Muscle of arm (tissue), 14 donors: ENCODE measurements at places on chromosomes 11 and 22. TPM values are rescaled to one million over a fixed set of nuclear protein-coding genes. Genes with fewer than 3 reads are reported as not detected.
A peak's percentile ranks its signal among the peaks of the same experiment; 100 is the strongest.

Gene FGF19
- polyA plus RNA-seq: 1.2 TPM

GRCh38 chr11:40166892-40167291 lies 1292.6 kb downstream of the LRRC4C start:
- DNase-seq: no peak

Gene CLDN25
- not detected for polyA plus RNA-seq

DNA sequence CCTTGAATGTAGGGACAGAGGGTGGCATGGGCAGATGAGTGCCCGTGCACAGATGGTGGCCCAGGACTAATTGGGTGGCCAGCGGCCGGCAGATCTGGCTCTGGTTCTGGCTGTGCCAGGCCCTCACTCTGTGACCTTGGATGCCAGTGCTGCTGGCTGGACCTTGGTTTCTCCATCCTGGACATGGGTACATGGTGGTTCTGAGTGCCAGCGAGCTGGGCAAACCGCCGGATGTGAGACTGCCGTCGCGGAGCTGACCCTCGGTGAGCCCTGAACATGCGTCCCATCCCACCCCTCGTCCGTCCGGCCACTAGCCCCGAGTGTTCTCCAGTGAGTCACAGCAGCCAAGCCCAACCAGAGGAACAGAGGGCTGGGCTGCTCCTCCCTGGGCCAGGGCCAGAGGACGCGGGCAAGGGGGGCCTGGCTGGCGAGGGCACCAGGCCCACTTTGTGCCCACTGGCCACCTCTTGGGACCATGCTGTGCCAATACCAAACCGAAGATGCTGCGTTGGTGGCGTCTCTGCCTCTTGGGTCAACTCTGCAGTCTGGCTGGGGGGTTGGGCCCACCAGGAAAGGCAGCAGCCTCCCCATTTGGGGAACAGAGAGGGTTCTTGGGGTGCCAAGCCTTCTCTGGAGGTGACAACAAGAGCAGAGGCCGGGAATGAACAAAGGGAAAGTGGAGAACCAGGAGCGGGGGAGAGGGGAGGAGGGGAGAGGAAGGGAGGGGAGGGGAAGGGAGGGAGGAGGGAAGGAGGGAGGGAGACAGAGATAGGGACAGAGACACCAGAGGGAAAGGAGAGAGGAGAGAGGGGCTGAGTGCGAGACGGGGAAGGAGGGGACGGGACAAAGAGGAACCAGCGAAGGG lies 10.7 kb downstream of the LSP1 start:
- DNase-seq: peak; percentile 89

- DNase-seq: no peak
Observed at GRCh38 chr11:9600644-9601036, 27.2 kb downstream of the WEE1 start.

Gene IRAG1
- 5.9 TPM for polyA plus RNA-seq

DNA sequence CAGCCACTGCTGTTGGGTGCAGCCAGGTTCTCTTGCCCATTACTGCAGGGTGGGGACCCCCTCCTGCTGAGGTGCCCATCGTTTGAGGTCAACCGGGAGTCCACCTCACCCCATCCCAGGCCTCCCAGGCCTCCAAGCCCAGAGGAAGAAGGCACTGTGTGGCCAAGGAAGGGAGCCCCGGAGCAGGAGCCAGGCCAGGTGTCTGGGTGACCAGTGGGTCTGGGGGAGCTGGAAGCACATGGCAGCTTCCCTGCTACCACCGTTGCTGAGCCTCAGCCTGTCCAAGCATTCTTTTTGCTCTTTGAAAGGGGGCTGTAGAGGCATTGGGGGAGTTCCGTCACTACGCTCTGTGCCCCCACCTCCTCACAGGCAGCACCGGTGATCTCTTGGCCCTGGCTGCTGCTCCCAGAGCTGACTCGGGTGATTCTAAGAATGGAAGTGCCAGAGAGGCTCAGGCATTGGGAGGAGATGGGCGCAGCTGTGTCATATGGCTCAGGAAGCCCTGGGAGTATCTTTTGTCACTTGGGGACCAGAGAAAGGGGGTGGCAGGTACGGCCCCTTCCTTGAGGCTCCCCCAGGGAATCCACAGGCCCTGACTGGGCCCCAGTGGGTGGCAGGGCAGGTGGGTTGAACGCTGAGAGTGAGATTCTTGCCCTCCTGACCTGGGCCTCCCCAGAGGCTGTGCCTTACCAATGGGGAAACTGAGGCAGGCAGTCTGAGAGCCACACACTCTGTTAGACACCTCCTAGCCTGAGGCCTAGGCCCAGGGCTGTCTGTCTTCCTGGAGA lies 1.9 kb downstream of the SEPTIN5 start:
- no peak for DNase-seq

- DNase-seq: no peak
Observed at GRCh38 chr11:59545179-59546020, 34.1 kb downstream of the OR4D9 start.

DNA sequence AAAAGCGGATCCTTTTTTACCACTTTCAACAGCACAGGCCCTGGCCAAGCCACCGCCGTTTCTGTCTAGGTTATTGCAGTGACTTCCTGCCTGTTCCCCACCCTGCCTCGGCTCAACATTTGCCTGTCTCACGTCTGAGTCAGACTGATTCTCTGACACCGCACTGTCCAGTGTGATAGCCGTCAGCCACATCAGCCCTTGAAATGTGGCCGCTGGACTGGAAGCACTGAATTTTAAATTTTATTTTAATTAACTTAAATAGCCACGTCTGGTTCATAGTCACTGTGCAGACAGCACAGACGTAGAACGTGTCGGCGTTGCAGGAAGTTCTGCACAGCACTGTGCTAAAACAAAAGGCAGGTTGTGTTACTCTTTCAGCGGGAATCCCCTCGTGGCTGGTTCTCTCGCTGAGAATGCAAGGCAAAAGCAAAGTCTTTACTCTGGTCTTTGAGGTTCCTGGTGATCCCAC lies 56.3 kb upstream of the ADSL start:
- no peak for DNase-seq

Gene MSANTD4
- 16.5 TPM for polyA plus RNA-seq

- no peak for DNase-seq
Observed at GRCh38 chr11:88420165-88420791, 82.7 kb upstream of the CTSC start.

- DNase-seq: peak; percentile 58
Observed at GRCh38 chr22:43828998-43829782, 17.1 kb upstream of the EFCAB6 start.

- DNase-seq: no peak
Observed at GRCh38 chr22:32590556-32590955, 115.9 kb downstream of the FBXO7 start.

DNA sequence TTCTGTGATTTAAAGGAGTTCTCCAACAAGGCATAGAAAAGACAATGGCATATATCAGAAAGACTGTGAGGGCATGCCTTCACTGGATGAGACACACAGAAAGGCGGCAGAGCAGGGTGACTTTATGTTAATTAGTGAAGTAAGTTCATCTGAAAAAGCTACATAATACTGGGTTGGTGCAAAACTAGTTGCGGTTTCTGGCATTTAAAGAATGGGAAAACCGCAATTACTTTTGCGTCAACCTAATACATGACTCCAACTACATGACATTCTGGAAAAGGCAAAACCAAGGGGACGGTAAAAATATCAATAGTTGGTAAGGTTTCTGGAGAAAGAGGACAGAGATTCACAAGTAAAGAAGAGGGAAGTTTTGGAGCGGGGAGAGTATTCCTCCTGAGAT lies 5.1 kb downstream of the RFPL1 start:
- no peak for DNase-seq

DNA sequence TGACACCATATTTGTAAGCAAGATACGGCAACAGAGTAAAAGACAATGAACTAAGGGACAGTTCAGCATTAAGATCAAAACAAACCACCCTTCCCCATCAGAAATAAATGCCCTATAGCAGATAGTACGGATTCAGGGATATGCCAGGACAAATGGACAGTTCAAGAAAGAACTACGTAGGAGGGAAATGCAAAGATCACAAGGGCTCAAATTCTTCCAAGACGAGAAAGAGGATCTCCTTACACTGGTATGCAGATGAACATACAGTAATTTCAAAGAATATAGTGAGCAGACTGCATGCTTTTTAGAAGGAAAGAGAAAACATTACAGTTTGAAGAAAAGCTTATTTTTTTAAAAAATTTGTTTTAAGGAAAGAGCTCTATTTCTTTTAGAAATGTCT lies 124.7 kb upstream of the APOA1 start:
- no peak for DNase-seq

- DNase-seq: no peak
Observed at GRCh38 chr11:110802162-110802561, 89.9 kb upstream of the ARHGAP20 start.

DNA sequence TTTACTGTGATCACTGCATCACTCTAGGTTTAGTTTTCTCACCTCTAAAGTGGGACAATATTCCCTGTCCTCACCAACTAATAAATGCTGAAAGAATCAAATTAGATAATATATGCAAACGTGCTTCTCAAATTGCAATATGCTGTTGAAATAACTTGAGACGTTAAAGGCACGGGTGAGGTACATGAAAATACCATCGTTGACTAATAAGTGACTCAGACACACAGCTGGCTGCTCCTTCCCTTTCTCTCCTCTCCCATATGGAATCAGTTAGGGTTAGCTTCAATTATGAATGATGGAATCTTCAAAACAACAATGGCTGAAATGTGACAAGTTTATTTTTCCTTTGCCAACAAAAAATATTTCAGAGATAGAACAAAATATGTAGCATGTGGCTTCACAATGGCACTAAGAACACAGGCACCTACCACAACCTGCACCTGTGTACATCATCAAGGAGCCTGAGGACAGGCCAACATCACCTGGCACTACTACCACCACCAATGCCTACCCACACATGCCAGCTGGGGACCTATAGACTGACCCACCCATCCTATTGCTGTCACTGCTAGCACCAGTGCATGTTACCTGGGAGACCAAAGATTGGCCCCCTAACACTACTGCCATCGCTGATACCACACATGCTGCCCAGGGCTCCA lies 13.7 kb downstream of the GDPD4 start:
- DNase-seq: no peak

DNA sequence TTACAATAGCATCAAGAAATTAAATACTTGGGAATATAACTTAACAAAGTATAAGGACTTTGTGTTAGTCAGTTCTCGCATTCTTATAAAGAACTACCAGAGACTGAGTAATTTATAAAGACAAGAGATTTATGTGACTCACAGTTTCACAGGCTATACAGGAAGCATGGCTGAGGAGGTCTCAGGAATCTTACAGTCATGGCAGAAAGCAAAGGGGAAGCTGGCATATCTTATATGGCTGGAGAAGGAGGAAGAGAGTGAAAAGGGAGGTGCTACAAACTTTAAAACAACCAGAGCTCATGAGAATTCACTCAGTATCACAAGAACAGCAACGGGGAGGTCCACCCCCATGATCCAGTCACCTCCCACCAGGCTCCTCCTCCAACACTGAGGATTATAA lies 32.0 kb upstream of the CCDC134 start:
- no peak for DNase-seq

GRCh38 chr22:29716814-29717545 lies 2.8 kb upstream of the CABP7 start:
- peak; percentile 85 for DNase-seq

Gene PGA3
- not detected for polyA plus RNA-seq

DNA sequence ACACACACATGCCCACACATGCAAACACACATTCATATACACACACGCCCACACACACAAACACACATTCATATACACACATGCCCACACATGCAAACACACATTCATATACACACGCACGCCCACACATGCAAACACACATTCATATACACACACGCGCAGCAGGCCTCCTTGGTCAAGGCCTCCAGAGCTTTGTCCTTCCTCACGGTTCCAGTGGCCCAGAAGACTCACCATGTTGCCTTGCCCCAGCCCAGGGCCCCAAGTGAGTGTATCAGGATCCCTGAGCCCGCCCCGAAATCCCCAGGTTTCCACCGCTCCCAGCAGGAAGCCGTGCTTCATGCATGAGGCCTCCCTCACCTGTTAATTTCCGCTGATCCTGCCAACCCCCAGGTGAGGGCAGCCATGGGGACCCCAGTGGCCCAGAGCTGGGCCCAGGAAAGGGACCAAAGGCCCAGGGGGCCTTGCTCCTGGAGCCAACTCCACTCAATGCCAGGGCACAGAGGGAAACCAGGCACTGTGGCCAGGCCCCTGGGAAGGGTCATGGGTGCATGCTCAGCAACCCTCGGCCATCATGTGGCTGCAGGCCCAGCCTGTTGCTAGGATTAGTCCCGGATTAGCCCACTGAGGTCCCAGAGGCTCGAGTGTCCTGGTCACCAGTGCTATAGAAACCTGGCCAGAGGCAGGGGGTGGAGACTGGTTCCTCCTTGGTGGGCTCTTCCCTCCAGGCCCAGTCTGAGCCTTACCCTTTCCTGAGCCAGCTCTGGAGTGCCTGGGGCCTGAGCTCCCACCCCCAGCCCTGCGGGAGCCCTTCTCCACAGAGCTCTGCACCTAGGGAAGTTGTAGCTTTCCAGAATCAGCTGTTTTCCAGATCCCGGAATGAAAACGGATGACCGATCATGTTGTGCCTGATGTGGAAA lies 34.4 kb downstream of the IGF2 start:
- DNase-seq: no peak

- DNase-seq: peak; percentile 76
Observed at GRCh38 chr11:72585762-72586311, 88.4 kb downstream of the PDE2A start.

GRCh38 chr11:112226831-112227401 lies 688 bp downstream of the PTS start:
- DNase-seq: no peak

- no peak for DNase-seq
Observed at GRCh38 chr11:18650353-18650752, 16.2 kb upstream of the SPTY2D1 start.

DNA sequence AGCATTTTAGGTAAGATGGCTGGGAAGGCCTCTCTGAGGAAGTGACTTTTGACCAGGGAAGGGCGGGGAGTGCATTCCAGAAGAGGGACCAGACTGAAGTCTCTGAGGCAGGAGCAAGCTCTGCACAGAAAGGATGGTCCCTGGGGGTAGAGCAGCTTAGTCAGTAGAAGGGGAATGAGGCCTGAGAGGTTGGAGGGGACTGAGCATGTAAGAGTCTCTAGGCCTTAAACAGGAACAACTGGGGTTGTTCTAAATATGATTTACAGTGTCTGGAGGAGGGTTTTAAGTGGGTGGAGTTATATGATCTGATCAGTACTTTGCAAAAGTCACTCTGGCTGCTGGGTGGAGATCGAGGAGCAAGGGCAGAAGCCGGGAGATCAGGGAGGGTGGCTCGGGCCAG lies 31.7 kb upstream of the TEF start:
- no peak for DNase-seq

- no peak for DNase-seq
Observed at GRCh38 chr11:130163346-130164220, 4.0 kb downstream of the ST14 start.

DNA sequence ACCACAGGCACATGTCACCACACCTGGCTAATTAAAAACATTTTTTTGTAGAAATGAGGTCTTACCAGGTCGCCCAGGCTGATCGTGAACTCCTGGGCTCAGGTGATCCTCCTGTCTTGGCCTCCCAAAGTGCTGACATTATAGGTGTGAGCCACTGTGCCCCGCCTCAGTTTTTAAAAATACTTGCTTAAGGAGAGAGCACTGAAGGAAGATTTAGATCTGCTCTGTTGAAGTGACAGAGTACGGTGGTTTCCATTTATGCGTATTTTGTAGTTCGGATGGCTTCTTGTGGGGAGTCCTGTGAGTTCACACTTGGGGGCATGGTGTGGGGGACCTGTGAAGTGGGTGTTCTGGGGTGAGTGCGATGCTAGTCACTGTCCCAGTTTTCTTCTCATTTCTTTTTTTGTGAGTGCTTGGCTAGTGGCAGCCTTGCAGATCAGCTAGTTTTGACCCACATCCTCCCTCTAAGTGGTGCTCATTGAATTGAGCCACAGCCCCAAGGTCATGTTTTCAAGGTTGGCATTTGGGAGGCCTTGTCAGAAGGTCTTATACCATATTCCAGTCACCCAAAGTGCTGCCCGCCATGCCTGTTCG lies 31.5 kb downstream of the PTPRJ start:
- no peak for DNase-seq

Gene SLC22A9
- not detected for polyA plus RNA-seq

- no peak for DNase-seq
Observed at GRCh38 chr22:46273432-46274148, 5.8 kb downstream of the TTC38 start.
